ENCODE measurements at places on chromosomes 11 and 22.

GRCh38 chr11:2268729-2269600 is 1.4 kb downstream of the ASCL2 start:
- no peak for DNase-seq

GRCh38 chr11:13141731-13142709 is 132.9 kb downstream of the RASSF10 start:
- DNase-seq, result no peak

DNA sequence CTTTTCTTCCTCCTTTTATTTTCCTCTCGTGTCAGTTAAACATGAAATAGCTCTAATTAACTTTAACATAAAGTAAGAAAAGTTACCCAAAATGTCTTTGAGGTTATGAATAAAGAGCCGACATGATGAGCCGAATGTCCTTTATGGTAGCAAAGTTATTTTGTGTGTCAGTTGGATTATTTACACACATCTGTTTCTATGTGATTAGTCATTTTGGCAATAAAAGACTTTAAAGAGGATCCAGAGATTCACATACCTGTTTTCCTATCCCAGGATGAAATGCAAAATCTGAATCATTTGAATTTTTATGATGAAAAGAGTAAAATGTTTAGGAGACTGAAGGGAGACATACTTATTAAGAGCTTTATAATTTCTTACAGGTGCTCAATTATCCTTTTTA is 34.0 kb upstream of the TECTA start:
- DNase-seq, result no peak

- no peak for DNase-seq
Measured at GRCh38 chr22:19812910-19813309, 41.8 kb downstream of the GNB1L start.

DNA sequence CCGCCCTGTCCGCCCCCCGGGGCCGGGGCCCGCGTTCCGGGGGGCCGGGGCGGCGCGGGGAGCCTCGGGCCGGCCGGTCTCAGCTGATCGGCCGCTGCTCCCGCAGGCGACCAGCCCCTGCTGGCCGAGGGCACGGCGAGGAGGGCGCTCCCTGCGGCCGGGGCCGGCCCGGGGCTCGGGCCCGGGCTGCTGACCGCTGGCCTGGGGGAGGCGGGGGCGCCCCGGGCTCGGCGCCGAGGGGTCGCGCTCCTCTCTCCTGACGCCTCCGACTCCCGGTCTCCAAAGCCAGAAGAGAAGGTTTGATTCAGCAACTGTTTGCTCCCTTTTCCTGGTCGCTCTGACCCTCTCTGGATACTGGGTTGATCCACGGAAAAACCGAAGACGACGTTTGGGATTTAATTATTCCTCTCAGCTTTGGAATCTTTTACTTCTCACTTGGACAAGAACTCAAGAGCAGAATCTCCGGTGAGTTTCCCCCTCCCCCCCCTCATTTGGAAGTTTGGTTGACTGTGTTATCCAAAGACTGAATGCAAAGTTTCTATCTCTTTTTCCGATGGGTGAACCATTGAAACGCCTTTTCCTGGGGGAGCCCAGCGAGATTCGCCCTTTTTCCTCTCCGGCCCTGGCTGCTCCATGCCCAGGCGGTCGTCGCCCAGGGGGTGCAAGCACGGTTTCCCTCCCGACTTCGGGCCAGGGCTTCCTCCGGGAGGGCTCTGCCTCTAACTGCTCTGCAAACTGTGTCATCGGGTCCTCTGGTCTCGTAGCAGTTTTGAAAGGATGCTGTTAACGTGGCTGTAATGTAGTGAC is 725 bp downstream of the KDM2A start:
- no peak for DNase-seq

DNA sequence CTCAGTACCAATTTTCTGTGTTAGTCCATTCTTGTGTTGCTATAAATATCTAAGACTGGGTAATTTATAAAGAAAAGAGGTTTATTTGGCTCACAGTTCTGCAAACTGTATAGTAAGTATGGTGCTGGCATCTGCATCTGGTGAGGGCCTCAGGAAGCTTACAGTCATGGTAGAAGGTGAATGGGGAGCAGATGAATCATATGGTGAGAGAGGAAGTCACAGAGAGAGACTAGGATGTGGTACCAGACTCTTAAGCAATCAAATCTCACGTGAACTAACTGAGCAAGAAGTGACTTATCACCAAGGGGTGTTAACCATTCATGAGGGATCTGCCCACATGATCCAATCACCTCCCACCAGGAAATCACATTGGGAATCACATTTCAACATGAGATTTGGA is 60.8 kb upstream of the ZBED5 start:
- DNase-seq, result no peak

DNA sequence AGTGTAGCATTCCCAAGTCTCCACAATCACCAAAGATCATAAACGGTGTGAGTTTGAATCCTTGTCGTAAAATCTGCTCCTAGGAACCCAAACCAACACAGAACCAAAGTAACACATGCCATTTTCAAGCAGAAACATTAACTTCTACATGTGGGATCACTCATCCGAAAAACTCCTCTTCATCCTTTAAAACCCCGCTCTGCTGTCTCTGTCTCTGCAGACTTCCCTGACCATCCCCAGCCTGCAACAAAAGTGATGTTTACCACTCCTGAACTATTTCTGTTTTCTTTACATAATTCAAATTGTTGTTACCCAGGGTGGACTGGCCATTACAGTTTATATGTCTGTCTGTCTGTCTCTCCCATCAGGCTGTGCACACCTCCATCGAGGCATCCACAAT is 54.0 kb downstream of the SLC1A2 start:
- DNase-seq, result no peak

DNA sequence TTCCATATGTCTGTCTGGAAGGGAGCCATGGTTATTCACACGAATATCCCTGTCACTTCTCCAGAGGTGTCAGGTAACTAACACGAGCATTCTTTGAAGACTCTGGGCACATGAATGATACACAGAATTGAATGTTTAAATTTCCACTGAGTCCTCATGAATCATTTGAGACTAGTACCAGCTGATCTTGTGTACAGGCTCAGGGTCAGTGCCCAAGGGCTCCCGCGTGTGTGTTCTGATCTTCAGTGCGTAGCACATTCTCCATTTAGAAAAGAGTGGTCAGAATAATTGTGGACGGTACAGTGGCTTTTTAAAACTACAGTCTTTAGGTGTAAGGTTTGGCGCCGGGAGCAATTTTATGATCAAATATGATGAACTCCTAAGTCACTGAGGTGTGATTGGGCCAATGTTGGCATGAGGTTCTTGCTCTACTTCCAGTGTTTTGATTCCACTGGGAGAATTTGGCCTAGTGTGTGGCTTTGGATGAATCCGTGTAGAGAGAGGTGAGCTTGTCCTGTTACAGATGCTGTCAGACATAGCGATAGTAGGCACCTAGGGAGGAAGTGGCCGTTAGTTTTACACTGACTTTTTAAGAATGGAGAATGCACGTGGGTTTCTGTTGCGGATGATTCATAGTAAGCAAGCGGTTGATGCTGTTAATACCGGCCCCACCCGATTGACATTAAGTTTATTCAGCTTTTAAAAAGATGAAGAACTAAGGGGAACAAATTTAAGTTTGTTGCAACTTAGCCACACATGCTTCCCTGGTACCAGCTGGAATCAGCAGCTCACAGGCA is 22.2 kb downstream of the NUP50 start:
- no peak for DNase-seq

DNA sequence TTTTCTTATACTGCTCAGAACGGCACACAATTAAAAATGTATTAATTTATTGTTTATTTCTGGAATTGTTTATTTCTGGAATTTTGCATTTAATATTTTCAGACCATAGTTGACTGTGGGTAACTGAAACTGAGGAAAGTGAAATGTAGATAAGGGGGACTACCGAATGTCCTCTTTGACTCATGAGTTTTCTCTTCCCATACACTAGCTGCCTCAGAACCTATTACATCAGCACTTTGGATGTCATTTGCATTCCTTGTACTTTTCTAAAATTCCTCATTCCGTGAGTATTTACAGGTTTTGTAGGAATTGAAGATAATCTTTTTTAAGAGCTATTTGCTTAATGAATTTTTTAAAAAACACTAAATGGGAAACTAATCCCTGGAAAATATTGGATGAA is 29.8 kb downstream of the ZC3H12C start:
- DNase-seq, result no peak

DNA sequence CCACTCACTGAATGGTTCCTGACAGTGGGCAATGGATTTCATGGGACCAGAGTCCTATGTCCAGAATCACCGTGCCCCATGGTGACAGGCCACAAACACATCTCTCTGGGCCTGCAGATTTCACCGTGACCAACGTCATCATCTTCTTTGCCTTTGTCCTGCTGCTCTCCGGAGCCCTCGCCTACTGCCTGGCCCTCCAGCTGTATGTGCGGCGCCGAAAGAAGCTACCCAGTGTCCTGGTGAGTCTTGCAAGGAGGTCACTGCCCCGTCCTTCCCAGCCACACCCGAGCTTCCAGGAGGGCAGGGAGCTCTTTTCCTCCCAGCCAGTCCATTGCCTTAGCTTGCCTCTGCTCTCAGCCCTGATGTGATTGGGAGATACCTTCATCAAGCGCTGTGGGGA is 9.3 kb downstream of the IL10RA start:
- no peak for DNase-seq

- DNase-seq, result no peak
Measured at GRCh38 chr11:5224538-5225479, 2.1 kb downstream of the HBB start.

- no peak for DNase-seq
Measured at GRCh38 chr22:19509191-19509590, 15.0 kb downstream of the CLDN5 start.

GRCh38 chr11:113806406-113806805 is 26.8 kb downstream of the CLDN25 start:
- DNase-seq, result no peak

DNA sequence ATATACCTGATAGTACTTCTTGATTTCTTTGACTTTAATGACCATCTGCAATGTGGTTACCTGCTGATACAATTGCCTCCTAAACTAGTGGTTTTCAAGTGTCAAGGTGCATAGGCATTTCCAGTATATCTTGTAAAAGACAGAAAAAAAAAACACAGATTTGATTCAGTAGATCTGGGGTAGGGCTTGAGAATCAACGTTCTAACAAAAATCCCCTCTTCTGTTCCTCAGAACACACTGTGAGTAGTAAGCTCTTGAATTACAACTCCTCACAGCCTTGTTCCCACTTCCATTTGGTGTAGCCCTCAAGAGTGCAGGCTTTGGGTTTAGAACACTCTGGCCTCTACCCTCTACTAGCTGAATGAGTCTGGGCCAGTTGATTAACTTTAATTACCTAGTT is 78.0 kb upstream of the CTSC start:
- DNase-seq, result no peak

GRCh38 chr11:120290956-120291355 is 34.1 kb upstream of the TLCD5 start:
- DNase-seq, result no peak

DNA sequence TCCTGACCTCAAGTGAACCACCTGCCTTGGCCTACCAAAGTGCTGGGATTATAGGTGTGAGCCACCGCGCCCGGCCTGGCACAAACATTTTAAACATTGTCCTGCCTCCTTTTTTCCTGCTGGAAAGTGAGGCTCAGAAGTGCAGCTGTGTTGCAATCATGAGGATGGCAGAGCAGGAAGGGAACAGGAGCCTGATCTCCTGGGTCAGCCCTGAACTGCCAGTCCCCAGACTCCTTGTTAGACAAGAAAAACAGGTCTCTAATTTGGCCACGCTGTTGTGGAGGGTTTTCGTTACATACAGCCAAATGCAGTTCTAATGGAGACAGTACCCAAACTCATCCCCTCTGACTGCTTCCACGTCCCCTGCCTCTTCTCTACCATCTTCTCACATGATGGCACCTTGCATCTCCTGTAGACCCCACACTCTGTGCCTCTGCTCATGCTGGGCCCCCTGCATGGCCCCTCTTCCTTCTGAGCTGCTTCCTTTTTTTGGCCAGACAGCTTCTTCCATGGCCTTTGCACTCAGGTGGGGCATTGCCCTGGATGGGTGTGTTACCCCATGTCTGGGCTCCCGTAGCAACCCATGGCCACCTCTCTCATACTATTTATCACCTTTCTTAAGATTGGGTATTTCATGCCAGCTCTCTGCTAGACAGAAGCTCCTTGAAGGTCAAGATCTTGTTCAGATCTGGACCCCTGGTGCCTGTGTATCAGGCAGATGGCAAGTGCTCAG is 227.1 kb downstream of the CEP164 start:
- no peak for DNase-seq

- peak; percentile 1 for DNase-seq
Measured at GRCh38 chr11:10076458-10077141, 217.4 kb downstream of the SBF2 start.

GRCh38 chr11:78465169-78465942 is 47.7 kb upstream of the GAB2 start:
- no peak for DNase-seq

DNA sequence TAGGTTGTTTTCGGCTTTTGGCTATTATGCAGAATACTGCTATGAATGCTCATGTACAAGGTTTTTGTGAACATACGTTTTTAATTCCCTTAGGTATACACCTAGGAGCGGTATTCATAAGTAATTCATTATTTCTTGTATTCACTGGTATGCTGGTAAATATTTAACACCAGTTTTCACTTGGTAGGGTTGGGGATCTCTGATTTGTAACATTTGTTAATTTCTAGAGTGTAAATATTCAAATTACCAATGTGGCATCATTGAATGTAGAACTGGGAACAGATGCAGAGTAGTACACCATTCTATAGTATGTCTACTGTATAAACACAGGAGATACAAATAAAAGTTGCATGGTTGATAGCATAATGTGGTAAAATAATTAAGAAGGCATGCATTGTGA is 16.3 kb downstream of the GVQW3 start:
- no peak for DNase-seq

DNA sequence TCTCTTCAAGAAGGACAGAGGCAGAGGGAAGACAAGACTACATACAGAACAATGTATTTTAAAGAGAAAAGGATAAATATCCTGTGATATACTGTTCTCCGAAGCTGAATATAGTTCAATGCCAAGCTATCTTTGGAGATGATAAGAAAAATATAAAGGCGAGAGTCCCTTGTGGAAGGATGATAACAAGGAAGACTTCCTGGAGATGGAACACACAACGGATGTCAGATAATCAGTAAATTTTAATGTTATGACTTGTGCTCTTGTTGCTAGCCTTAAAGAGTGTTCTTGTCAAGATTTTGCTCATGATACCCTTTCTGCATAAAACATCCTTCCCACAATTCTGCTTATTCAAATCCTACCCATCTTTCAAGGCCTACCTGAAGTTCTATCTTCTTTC is 6.8 kb upstream of the CTR9 start:
- DNase-seq, result no peak

DNA sequence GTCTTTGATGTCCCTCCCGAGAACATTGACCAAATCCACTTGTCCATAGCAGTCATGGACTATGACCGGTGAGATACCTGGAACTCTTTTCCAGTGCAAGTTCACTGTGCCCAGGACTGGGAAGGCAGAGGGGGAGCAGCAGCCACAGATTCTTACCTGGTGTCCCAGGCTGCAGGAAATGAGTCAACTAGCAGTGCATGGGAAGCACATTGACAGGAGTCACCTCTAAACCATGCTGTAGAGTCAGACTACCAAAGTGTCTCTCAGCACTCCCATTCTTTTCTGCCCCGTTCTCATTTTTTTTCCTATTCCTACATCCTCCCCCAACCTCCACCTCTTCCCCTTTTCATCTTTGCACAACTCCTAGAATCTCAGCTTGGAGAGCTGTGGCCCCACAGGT is 67.2 kb upstream of the OLFML1 start:
- DNase-seq, result no peak

GRCh38 chr11:64148226-64148916 is 17.5 kb downstream of the MACROD1 start:
- peak; percentile 53 for DNase-seq

All from T follicular helper cell (primary cell).